ENCODE measurements at places on chromosomes 16 and 17.

DNA sequence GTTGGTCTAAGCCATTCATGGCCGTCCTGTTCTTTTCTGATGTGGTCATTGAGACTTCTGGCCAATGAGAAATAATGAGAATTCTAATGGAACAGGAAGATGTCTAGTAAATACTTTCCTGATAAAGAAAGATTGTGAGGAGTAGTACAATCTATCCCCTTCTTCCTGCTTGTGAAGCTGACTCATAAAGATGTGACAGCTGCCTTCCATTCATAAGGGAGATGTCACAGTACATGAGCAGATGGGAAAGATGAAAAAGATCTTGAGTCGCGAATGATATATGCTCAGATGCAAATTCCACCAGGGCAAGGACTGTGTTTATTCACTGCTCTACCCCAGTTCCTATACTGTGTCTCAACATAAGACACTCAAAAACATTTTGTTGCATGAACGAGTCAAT lies 111.7 kb upstream of the FOXF1 start:
- DNase-seq, result no peak

DNA sequence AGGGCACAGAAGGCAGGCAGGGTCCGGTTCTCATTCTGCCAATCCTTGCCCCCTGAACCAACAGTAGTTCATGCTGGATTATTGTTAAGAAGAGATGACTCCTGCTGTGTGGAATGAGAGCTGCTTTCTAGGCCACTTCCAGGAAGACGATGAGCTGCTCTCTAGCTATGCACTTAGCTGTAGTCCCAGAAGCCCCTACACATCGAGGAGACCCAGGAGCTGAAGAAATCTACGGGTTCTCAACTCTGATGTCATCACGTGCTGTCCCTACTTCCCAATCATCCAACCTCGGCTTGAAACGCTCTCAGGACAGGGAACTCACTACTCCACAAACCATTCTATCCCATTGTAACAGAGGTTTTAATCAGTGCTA lies 29.0 kb upstream of the EMP2 start:
- no peak for DNase-seq

- no peak for DNase-seq
These were observed 154.6 kb downstream of the CMIP start for GRCh38 chr16:81599034-81599744.

GRCh38 chr17:62941358-62941991 lies 24.6 kb upstream of the TANC2 start:
- no peak for DNase-seq

- no peak for DNase-seq
These were observed 7.4 kb upstream of the ARMC7 start for GRCh38 chr17:75102385-75102821.

- DNase-seq, result no peak
These were observed 37.7 kb upstream of the ABCA6 start for GRCh38 chr17:69179227-69179952.

DNA sequence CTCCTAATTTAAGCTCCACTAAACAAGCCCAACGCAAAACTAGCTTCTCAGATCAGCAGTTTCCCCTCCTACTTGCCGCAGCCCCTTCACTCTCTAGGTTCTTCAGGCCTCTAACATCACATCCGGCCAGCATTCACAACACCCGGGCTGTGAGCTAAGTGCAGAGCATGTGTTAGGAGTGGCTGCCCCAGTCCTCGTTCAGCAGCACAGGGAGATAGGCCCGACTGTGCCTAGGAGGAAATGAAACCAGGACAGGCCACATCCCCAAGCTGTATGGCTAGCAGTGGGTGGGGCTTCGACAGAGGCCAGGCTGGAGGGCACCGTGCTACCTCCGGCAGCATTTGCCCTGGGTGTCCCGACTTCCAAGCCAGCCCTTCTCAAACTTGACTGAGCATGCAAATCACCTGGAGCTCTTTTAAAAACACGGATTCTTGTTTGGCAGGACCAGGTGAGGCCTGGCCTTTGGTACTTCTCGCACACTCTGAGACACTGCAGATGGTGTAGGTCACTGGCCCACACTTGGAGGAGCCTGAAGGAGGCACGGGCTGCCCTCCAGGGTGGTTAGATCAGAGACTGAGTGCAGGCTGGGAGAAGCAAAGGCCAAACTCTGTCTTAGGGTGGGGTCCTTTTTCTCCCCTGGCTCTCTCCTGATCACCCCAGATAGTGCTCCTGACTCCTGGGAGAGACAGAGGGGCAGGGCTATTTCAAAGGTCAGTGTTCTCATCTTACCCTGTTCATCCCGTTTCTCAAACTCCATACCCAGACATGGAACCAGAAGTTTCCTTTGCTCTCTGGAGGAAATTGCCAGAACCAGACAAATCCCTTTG lies 202.0 kb downstream of the C16orf78 start:
- no peak for DNase-seq

DNA sequence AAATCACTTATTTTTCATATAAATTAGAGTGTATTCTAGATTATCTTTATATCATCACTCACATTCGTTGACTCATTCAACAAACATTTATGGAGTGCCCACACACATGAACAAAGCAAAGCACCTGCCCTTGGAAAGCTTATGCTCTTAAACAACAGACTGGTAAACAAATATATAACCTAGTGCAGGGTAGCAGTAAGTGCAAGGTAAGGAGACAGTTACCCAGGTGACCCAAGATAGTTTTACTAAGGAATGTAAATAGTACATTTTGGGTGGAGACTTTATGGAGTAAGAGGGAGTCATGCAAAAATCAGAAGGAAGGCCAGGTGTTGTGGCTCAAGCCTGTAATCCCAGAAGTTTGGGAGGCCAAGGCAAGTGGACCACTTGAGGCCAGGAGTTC lies 40.4 kb upstream of the HELZ start:
- DNase-seq, result no peak

GRCh38 chr16:1865902-1866690 lies 5.9 kb downstream of the MEIOB start:
- no peak for DNase-seq

DNA sequence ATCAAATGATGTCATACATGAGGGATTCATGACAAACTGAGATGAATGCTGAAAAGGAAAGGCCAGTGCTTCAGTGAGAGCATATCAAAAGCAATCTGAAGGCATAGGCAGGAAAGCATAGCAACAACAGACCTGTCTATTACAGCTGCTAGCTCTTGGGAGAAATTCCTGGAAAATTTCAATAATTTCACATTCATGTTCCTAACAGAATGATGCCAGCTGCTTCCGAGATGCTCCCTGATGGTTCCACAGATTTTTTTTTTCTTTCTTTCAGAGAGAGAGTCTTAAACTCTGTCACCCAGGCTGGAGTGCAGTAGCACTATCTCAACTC lies 50.3 kb upstream of the CLEC3A start:
- DNase-seq, result no peak

GRCh38 chr16:12988071-12988470 lies 86.7 kb downstream of the SHISA9 start:
- no peak for DNase-seq

DNA sequence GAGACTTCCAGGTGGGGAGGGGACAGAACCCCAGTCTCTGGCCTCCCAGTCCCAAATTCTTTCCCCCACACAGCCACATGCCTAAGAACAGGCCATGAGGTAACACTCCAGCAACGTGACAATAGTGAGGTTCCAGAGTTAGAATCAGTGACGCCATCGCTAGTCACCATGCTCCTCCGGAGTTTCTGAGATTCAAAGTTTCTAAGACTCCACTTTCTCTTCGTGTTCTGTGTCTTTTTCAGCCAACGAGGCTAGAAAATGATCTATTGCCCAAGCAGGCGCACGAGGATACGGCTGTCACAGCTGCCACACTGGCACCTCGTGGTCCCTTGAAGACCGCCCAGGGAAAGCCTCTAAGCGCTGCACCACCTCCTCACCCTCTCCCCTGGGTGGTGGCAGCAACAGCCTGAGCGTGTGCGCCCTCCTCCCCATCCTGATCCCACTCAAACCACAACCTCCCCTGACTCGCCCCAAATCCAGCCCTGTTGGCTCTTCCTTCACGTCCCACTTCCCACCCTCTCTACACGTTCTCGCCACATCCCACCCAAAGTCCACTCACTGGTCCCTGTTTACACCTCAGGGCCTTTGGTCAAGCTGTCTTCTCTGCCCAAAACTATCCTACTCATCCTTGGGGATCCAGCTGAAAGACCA lies 1.0 kb downstream of the MCRIP1 start:
- no peak for DNase-seq

Data from dorsolateral prefrontal cortex (tissue), 122 donors.